ENCODE measurements at places on chromosomes 7 and 10. TPM values are rescaled to one million over a fixed set of nuclear protein-coding genes. Genes with fewer than 3 reads are reported as not detected.

- no peak for DNase-seq
Measured at GRCh38 chr10:70926226-70927000, 38.0 kb upstream of the PCBD1 start.

- DNase-seq: no peak
Measured at GRCh38 chr7:155799514-155799913, 12.7 kb downstream of the SHH start.

GRCh38 chr7:7895754-7896153 lies 72.8 kb upstream of the GLCCI1 start:
- DNase-seq: no peak

- no peak for DNase-seq
Measured at GRCh38 chr10:52879091-52879807, 106.7 kb upstream of the MBL2 start.

- DNase-seq: no peak
Measured at GRCh38 chr7:86814661-86815379, 171.1 kb downstream of the GRM3 start.

GRCh38 chr10:1630304-1630703 lies 107.0 kb downstream of the ADARB2 start:
- DNase-seq: no peak

- no peak for DNase-seq
Measured at GRCh38 chr10:67401711-67402110, 294.3 kb downstream of the CTNNA3 start.

DNA sequence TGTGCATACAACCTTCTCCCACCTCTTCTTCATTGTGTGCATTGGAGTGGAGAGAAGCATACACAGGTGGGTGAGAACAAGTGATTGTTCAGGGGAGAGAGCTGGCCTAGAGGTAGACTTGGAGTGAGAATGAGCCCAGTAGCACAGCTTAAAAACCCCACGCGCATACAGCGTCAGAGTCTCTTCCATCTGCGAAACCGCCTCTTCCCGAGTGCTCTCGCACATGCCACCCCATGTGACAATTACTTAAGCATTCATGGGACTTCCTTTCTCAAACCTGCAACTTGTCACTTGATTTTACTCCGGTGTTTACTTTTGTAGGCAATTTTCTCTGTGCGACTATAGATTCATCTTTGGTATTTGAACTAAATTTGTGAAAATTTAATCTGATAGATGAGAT lies 176.8 kb upstream of the AGK start:
- DNase-seq: no peak

DNA sequence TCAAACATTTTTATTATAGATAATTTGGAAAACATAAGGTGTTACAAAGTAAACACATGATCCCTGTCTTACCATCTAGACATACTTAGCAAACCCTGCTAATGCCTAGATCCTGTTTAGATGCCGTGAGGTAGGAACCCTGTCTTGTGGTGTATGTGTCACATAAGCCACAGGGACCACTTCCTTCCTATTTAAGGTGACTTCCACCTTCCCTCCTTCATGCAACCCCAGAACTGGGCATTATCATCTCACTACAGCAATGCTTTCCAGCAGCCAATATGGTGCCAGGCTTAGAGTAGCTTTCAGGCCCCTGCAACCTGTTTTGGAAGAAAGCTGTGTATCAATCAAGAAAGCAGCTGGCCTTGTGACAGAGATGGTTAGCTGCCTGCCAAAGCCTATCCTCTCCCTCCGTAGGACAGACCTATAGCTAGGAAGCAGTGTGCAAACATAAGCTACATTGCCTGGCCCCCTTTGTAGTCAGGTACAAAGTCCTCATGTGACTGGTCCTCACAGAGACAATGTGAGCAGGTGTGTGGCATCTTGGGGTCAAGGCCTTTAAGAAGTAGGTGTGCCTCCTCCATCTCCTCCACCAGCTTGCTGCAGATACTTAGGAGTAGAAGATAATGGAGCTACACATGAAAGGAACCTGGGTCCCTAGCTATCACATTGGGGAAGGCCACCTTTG lies 146.8 kb downstream of the SPAG6 start:
- DNase-seq: no peak

- no peak for DNase-seq
Measured at GRCh38 chr10:118495499-118495898, 99.9 kb downstream of the PRLHR start.

GRCh38 chr7:75916259-75916658 lies 1.3 kb downstream of the POR start:
- no peak for DNase-seq

- DNase-seq: no peak
Measured at GRCh38 chr10:132139526-132139925, 47.2 kb upstream of the DPYSL4 start.

GRCh38 chr7:5217851-5218331 lies 27.9 kb downstream of the WIPI2 start:
- DNase-seq: no peak

DNA sequence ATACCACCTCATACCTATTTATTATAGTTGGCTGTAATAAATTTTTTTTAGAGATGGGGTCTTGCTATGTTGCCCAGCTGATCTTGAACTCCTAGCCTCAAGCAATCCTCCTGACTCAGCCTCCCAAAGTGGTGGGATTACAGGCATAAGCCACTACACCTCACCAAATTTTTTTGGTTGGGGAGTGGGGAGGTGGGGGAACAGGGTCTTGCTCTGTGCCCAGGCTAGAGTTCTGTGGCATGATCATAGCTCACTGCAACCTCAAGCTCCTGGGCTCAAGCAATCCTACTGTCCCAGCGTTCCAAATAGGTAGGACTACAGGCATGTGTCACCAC lies 3.9 kb upstream of the OGDH start:
- DNase-seq: no peak

DNA sequence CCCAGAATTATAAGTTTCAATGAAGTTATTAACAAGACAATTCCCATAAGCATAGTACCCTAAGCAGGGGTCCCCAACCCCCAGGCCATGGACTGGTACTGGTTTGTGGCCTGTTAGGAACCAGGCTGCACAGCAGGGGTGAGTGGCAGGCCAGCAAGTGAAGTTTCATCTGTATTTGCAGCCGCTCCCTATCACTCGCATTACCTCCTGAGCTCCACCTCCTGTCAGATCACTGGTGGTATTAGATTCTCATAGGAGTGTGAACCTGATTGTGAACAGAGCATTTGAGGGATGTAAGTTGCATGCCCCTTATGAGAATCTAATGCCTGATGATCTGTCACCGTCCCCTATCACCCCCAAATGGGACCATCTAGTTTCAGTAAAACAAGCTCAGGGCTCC lies 36.0 kb upstream of the KIAA1217 start:
- no peak for DNase-seq

DNA sequence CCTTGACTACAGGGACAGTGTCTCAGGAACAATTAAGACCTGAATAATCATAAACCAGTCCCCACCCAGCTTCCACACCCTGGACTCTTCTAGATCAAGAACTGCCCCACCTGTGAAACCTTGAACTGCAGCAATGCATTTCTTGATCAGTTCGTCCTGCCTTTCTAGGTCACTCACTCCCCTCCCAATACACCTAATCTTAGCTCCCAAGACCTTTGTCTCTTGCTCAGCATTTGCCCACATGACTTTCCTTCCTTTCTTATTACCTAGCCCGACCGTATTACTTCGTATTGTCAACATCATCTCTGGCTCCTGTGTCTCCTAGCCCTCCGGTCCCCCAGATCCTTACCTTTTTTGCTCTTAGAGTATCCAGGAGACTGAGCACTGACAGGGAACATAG lies 5.5 kb upstream of the NAMPT start:
- peak; percentile 84 for DNase-seq

DNA sequence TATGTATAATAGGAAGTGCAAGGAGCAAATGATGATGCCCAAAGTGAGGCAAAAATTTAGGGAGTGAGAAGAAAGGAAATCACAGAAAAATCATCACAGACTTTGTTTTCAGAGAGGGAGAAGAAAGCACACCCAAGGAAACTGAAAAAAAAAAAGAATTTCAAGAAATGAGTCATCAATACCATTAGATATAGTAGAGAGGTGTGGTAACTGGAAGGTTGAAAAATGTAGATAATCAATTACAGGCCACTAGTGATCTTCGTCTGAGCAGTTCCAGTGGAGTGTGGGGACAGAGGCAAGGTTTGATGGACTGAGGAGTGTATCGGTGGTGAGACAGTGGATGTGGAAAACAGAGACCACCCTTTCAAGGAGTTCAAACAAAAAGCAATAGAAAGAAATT lies 31.7 kb downstream of the ASB4 start:
- no peak for DNase-seq

DNA sequence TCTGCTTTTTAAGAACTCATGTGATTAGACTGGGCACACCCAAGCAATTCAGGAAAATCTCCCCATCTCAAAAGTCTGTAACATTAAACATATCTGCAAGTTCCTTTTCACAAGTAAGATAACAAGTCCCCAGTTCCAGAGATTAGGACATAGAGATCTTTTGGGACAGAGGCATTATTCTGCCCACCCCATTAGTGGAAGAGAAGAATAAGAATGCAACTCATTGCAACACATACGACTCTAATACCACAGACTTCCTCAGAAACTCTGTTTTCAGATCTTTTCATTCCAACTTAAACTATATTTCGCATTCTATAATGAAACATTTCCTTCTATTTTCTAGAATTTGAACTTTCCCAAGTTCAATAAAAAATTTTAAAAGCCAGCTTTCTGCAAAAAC lies 137.7 kb downstream of the SEMA3C start:
- DNase-seq: no peak

Gene PFKP
- 209 TPM for total RNA-seq

Gene LOXL4
- 1.6 TPM for total RNA-seq

Gene MCM10
- total RNA-seq: 21.0 TPM

Gene ATOH7
- total RNA-seq: 0.53 TPM

Gene TAC1
- 2.2 TPM for total RNA-seq

Gene ASIC3
- total RNA-seq: 2.2 TPM

Gene ABCC2
- total RNA-seq: 0.72 TPM

Gene TMEM254
- 15.7 TPM for total RNA-seq

Gene CPA2
- total RNA-seq: 5.2 TPM

Measured in colonic mucosa (tissue), 4 donors.